NCI-H146 (cell line): ENCODE measurements at places on chromosomes 16 and 17.

DNA sequence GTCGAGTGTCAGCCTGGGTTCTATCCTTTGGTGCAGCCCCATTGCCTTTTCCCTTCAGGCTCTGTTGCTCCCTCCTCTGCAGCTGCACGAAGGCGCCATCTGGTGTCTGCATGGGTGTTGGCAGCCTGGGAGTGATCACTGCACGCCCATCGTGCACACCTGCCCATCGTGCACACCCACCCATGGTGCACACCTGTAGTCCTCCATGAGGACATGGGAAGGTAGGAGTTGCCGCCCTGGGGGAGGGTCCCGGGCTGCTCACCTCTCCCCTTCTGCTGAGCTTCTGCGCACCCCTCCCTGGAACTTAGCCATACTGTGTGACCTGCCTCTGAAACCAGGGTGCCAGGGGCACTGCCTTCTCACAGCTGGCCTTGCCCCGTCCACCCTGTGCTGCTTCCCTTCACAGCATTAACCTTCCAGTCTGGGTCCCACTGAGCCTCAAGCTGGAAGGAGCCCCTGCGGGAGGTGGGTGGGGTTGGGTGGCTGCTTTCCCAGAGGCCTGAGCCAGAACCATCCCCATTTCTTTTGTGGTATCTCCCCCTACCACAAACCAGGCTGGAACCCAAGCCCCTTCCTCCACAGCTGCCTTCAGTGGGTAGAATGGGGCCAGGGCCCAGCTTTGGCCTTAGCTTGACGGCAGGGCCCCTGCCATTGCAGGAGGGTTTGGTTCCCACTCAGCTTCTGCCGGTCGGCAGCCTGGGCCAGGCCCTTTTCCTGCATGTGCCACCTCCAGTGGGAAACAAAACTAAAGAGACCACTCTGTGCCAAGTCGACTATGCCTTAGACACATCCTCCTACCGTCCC lies 2.9 kb downstream of the CTRL start:
- DNase-seq = peak; percentile 68

GRCh38 chr17:81821603-81822311 lies 11.3 kb downstream of the MCRIP1 start:
- DNase-seq = peak; percentile 47

DNA sequence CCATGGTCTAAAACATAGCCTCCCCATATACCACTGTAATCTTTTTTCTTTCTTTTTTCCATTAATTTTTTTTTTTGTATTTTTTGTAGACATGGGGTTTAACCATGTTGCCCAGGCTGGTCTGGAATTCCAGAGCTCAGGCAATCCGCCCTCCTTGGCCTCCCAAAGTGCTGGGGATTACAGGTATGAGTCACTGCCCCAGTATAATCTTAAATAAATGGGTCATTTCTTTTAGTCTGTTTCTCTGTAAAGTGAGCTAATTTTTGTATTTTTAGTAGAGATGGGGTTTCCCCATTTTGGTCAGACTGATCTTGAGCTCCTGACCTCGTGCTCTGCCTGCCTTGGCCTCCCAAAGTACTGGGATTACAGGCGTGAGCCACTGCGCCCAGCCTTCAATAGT lies 5.7 kb upstream of the NME1 start:
- DNase-seq = no peak

GRCh38 chr17:81831957-81832607 lies 1.0 kb downstream of the MCRIP1 start:
- DNase-seq = peak; percentile 44

- no peak for DNase-seq
Measured at GRCh38 chr17:58390884-58391283, 26.4 kb downstream of the RNF43 start.

GRCh38 chr17:30299000-30299399 lies 7.3 kb upstream of the BLMH start:
- no peak for DNase-seq

GRCh38 chr17:47117386-47117785 lies 71.7 kb downstream of the CDC27 start:
- DNase-seq = no peak

DNA sequence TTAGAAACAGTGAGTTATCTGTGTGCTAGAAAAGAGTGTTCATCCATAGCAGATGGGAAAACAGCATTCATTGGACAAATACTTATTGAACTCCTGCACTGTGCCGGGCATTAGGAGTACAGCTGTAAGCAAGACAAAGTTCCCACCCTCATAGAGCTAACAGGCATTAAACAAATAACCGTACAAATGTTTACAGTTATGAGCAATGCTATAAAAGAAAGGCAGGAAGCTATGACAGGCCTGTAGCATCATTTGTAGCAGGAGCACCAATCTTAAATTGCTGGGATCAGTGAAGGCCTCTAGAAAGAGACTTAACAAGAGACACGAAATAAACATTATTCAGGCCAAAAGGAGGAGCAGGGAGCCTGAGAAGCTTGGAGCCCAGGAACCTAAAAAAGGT lies 15.6 kb downstream of the SDR42E1 start:
- DNase-seq = no peak

- DNase-seq = no peak
Measured at GRCh38 chr16:35753559-35754390, 2294.4 kb downstream of the TP53TG3F start.
